HEK293T (cell line): ENCODE measurements at places on chromosomes 7 and 10.

DNA sequence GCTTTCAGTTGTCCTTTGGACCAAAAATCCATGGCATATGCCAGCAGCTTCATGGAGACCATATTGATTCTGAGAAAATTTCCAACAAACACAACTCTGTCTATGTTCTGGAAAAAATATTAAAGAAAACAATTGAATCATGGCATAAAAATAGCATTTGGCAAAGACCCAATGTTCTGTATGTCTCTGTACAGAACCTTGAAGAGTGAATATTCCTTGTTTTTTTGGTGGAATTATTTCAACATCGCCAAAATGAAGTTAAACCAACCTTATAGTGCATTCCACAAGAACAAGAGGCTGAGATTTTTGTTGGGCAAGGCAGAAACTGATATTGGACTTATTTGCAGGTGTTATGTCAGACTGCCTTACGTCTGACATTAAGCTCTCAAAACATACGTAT lies 53.3 kb upstream of the SLC16A12 start:
- DNase-seq: no peak

DNA sequence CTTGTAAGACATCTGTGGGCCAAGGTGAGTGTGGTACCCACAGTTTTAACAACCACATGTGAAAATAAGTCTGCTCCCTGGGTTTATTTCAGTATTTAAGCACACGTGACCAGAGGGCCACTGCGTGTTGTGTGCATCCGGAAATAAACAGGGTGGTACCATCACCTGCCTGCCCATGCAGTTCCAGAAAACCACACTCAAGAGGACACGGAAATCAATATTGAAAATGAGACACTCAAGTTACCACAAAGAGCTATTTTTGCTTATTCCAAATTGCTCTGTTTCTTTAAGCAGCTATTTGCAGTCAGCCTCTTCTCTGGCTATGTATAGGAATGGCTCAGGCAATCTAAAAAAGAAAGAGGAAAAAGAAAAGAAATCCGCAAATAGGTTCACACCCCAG lies 71.8 kb upstream of the LOXL4 start:
- DNase-seq: no peak

DNA sequence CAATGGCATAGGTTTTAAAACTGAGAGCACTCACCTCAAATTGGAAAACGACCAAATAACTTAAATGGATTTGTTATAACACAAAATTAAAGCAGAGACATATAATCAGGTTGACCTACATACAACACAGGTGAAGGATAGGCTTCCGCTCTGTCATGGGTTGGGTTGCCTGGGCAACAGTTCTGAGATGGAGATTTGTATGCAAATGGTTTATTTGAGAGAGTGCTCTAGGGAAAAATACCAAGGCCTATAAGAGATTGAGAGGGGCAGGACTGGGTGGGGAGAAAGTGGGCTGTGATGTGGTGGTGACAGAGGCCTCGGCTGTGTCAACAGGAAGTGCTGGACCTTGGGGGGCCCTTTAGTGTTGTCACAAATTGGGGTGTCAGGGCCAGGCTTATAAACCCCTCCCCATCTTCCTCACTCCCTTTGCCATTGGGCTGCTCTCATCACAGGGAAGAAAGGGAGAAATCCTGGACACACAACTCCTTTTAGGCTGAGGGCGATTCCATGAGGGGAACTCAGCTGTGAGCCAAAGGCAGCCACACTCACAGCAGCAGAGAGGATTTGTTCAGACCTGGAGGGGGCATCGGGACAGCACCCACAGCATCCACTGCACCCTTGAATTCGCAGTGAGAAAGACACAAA lies 105.4 kb upstream of the LYZL1 start:
- DNase-seq: no peak

DNA sequence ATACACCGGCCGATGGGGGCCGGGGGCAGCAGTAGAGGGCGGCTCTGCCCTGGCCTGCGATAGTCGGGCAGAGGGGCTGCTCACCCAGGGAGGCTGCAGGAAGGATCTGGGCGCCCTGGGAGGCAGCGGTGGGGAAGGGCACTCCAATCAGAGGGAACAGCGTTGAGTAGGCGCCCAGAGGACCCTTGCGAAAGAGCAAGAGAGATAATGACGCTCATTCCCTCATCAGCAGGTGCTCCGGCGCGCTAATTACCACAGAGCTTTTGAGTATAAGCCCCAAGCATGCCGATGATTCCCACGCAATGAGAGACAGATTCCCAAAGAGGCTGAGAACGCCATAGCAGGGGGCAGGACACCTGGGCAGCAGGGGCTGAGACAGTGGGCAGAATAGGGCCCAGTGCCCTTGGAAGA lies 215.3 kb downstream of the MAD1L1 start:
- no peak for DNase-seq

GRCh38 chr10:34232481-34232880 lies 582.6 kb downstream of the PARD3 start:
- DNase-seq: no peak

- no peak for DNase-seq
These were observed 23.5 kb downstream of the BLVRA start for GRCh38 chr7:43781726-43782607.

GRCh38 chr7:76304888-76305375 lies 2.5 kb downstream of the HSPB1 start:
- no peak for DNase-seq

DNA sequence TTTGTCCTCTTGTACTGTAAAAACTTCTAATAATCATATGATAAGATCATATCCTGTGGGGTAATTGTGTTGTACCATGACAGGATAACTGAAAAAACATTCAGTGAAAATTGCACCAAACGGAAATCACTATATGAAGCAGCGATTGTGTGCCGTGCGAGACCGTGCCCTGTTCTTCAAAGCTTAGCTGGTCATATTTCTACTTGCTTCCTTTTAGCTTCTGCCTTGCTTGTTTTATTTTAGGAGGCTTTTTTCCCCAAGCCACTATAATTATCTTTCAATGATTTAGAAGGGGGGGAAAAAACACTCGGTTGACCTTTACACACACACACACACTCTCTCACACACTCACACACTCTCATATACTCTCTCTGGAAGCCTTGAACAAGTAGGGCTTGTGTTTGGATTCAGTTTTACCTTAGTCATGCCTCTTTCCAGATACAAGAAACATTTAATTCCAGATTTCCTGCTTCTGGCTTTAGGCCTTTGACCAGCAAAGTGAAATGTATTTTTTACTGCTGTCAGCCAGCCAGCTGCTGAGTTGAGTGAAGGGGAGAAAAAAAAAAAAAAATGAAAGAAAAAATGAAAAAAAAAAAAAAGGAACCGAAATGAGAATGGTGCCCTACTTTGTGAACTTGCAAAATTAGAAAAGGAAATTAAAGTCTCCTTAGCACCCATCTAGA lies 181.4 kb downstream of the ARID5B start:
- peak; percentile 12 for DNase-seq

DNA sequence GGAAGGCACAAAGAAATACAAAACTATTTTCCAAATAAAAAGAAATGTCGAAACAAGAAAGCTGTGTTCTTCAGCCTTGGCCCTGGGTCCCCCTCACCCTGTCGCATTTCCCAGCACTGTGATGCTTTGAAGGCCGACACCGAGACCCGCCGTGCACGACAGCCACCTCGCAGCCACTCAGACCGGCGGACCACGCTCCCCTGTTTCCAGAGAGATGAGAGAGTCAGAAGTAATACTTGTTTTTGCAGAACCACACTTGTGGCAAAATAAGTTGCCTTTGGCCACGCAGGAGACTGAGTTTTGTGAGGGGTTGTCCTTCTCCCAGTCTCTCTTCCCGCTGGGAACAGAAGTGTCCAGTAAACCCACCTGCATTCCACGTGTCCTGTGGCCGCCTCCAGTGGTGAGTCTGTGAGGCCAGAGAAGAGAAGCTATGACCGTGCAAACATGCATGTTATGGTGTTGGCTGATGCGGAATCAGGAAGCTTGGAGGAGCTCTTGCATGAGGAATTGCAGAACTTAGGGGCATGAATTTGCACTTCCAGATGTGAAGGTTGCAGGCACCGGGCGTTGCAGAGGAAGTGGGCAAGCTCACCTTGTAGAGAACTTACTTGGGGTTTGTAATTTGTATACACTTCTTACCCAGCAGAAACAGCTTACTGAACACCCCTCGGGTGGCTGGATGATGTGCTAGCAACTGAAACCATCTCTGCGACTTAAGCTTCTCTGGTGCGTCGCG lies 194.5 kb downstream of the EBF3 start:
- no peak for DNase-seq

DNA sequence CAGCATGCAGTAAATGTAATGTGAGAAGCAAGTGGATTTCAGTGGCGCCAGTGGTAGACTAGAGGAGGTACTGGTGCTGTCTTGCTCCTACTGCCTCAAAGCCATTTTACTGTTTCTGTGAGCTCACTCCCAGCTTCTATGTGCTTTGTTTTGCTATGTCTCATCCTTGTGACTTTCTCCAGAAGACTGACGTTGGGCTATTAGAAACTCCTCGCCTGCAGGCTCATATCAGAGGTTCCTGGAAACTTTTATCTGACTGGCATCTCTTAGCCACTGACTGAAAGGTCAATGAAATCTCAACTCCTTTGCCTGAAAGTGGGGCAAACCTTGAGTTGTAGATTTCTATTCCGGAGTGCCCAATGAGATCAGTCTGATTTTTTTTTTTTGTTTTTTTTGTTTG lies 66.4 kb upstream of the SORCS1 start:
- peak; percentile 35 for DNase-seq

DNA sequence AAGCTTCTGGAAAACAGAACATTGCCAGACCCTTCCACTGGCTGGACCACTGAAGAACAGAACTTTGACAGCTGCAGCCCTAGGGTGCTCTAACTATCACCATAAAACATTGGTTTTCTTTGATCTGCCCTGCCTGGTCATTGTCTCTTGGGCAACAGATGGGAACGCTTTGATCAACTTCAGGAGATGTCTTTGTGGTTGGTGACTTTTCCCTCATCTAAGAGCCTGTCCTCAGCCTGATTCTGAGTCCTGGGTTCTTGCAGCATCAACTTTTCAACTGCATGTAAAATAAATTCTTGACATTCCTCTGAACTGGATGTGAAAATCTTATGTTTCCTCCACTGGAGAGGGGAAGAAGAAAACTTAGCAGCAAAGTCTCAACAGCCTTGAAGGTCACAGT lies 53.1 kb upstream of the ZNRF2 start:
- DNase-seq: no peak

DNA sequence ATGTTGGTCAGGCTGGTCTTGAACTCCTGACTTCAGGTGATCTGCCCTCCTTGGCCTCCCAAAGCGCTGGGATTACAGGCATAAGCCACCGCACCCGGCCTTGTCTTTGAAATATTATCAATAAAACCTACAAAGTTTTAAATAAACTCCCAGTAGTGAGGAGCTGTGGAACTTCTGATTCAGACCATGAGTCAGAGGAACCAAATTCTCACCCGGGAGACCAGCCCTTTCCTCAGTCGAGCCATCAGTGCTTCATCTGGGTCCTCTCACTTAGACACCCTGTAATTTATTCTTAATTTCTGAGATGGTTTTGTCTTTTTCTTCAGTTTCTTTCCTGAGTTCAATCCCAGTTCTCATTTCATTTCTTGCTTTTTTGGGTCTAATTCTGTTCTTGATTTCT lies 68.6 kb downstream of the DYNC2I1 start:
- no peak for DNase-seq

GRCh38 chr7:42886129-42886528 lies 25.7 kb downstream of the C7orf25 start:
- no peak for DNase-seq

GRCh38 chr10:127866276-127867013 lies 26.3 kb downstream of the CLRN3 start:
- DNase-seq: no peak

GRCh38 chr10:25934621-25935139 lies 651 bp downstream of the MYO3A start:
- DNase-seq: peak; percentile 61

GRCh38 chr10:46077731-46078413 lies 31.8 kb upstream of the MSMB start:
- DNase-seq: no peak

DNA sequence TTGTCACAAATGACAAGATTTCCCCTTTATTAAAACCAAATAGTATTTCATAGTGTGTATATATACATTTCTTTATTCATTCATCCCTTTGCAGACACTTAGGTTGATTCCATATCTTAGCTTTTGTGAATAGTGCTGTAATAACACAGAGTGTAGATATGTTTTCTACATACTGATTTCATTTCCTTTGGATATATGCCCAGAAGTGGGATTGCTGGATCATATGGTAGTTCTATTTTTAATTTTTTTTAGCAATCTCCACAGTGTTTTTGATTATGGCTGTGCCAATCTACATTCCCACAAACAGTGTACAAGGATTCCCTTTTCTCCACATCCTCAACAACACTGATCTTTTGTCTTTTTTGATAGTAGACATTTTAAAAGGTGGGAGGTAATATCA lies 46.4 kb downstream of the CSTF2T start:
- DNase-seq: no peak
